ENCODE measurements at places on chromosomes 1 and 21. TPM values are rescaled to one million over a fixed set of nuclear protein-coding genes. Genes with fewer than 3 reads are reported as not detected.
A peak's percentile ranks its signal among the peaks of the same experiment; 100 is the strongest.

- DNase-seq = no peak
These were observed 127.9 kb downstream of the PIK3R3 start for GRCh38 chr1:46004492-46004891.

DNA sequence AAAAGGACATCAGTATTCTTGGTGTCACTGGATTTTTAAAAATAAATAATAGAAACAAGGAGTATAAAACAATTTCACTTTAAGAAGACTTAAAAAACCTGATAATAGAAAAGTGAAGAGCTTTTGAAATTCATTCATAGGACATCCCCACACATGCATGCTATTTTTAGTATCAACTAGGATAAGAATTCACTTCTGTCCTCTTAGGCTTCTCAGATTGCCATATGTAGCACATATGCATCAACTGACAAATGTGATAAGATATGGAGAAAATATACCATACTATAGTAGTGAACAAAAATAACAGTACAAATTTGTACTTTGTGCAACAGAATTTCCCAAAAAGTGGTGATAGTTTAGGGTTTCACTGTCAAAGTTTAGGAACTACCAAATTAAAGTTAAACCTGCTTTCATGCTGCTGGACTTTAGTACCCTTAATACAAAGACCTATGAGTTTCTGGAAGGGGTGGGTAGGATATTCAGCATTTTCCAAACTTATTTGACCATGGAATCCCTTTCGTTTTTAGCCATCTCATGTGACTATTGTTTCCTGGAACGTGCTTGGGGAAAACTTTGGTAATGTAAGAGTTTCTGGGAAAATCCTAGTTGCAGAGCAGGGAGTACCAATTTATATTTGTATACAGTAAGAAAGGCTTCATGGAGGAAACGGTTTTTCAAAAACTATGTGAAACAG is 19.8 kb downstream of the RPRD2 start:
- no peak for DNase-seq

- peak; percentile 47 for DNase-seq
These were observed at the start of gene ITLN2 for GRCh38 chr1:160954158-160955104. ITLN2 (minus strand) TSS chr1:160954809; CDS start chr1:160954741, 68 bp downstream.

- no peak for DNase-seq
These were observed 7.1 kb downstream of the PTGFRN start for GRCh38 chr1:116916533-116917445.

Gene OPRD1
- not detected for total RNA-seq

DNA sequence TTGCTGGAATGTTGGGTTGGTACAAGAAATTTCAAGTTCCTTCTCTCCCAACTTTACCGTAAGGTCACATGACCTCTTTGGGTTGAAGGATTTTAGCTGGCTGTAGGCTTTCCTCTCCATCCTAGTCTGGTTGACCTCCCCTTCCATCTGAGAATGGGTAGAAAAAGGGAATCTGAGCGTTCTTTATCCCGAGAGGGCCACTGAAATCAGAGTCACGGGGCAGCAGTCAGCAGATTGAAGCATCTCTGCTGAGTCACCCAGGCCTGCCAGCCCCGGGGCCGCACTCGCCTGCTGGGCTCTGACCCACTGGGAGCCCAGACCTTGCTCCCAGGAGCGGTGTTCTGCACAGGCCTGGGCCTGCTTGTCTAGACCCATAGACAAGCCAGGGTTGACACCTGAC is 31.0 kb downstream of the TMCC2 start:
- DNase-seq = peak; percentile 35

Gene SIK1
- 23.2 TPM for total RNA-seq

DNA sequence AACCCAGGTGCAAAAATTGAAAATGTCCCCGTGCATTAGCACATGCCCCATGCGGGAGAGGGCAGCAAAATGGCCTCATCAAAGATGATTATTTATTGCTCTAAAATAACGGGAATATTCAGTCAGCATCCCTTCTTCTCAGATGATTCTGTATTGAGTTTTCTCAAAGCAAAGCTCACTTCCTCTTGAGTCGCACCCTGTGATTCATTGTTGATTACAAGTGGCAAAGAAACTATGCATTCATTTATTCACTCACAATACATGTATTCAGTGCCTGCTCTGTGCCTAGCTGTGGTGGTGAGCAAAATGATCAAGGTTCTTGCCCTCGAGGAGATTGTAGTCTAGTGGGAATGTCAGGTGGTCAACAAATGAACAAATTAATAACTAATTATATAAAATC is 226.0 kb upstream of the KAZN start:
- DNase-seq = no peak

DNA sequence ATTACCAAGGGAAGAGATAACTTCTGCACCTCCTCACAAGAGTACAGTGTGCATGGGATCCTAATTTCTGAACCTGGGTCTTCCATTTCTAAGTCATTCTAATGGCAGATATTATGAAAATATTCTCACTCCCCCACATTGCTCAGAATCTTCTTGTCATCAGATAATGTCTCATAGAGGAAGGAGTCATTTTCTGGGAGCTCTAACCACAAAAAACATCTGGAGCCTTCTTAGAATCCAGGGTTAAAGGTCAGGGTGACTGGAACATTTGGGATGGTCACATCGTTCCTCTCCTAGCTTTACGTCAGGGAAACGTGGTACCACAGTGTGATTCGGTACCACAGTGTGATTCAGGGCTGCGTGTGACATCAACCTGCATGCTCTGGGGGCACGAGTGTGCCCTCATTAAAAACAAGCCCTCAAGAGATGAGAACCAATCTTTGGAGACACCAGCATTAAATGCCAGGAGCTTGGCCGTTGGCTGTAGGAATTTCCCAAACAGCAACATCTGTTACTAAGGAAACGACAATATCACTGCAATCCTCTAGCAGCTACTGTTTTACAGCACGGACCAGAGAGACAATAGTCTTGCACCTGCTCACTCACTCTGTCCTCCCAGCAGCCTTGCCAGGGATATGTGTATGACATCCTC is 179.1 kb downstream of the PSMG1 start:
- DNase-seq = no peak

DNA sequence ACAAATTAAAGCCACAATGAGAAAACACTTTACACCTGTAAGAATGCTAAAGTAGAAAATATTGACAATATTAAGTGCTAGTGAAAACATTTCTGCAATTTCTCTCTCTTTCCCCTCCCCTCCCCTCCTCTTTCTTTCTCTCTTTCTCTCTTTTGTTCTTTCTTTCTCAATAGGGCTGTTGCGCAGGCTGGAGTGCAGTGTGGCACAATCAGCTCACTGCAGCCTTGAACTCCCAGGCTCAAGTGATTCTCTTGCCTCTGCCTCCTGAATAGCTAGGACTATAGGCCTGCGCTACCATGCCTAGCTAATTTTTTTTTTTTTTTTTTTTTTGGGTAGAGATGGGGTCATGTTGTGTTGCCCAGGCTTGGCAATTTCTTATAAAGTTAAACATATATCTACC is 5.9 kb upstream of the SHISAL2A start:
- DNase-seq = no peak

DNA sequence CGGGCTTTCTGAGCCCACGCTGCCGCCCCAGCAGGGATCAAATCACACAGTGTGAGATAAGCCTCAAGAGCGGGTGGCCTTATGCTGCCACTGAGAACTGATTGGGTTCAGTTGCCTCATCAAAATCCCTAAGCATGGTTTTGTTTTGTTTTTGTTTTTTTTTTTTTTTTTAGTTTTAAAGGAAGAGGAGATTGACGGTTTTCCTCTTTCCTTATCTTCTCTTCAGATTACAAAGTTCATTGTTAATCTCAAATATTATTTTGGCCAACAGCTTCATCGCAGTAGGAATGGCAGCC is 651 bp downstream of the COA6 start:
- DNase-seq = no peak

DNA sequence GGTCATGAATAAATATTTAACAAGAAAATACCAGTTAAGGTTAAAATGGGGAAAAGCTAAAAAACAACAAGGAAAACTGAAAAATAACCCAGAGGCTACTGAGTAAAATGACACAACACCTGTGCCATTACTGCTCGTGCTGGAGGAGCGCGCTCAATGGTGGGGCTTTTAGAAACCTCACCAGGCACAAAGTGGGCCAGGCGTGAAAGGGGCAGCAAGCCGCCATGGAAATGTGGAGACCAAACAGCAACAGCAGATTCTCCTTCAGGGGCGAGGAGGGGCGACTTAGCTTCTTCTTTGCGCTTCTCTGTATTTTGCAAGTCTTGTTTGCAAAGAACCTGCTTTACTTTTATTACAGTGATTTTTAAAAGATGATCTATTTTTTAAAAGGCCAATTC is 18.9 kb upstream of the SPATC1L start:
- DNase-seq = no peak

GRCh38 chr1:18352636-18353265 is 128.0 kb upstream of the KLHDC7A start:
- no peak for DNase-seq

- no peak for DNase-seq
These were observed 1.2 kb upstream of the FAM43B start for GRCh38 chr1:20551161-20551560.

- DNase-seq = no peak
These were observed 48.4 kb downstream of the LTN1 start for GRCh38 chr21:28944296-28944695.

GRCh38 chr1:155017946-155018316 is 15.3 kb downstream of the ZBTB7B start:
- no peak for DNase-seq

Gene TSPEAR
- not detected for total RNA-seq

Gene PERM1
- total RNA-seq = not detected

GRCh38 chr1:169443923-169444322 is 16.6 kb upstream of the CCDC181 start:
- no peak for DNase-seq

GRCh38 chr1:148290881-148291280 is 138.8 kb upstream of the NBPF11 start:
- no peak for DNase-seq

Gene ZSWIM5
- 2.9 TPM for total RNA-seq

GRCh38 chr21:34126269-34126668 is 52.9 kb downstream of the MRPS6 start:
- no peak for DNase-seq

DNA sequence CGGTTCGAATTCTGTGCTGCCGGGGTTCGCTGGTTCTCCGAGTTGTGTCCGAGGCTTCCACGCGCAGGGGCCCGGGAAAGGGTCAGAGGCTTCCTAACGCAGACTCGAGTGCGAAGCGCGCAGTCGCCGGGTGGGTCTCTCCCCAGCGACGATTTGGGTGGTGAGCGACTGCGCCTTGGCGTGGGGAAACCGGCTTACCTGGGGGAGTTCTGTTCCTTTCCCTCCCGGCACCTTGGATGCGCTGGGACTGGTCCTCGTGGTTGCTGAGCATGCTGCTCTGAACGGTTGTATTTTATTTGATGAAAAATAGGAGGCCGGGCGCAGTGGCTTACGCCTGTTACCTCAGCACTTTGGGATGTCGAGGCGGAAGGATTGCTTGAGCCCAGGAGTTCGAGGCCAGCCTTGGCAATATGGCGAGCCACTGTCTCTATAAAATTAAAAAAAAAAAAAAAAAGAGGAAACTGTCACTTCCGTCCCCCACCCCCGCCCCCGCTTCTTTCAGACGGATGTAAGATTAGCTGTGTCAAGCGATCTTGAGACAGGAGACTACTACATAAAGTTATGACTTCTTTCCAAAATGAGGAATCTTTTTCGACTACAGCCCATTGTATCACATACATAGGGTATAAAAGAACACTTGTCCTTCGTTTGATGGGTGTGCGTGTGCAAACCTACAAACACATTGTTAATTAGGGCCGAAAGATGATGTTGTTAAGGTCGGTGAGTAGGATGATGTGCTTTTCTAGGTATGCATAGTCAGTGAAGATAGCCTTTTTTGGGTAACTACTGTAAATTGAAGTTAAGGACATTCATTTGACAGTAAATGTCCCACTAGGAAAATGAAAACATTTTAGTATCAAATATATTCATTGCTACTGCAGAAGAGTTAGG is at the start of gene CCDC18:
TSS of gene CCDC18 (plus strand) at position 2 of the 891 bp plus-strand sequence. CDS start 2,638 bp downstream, outside the sequence.
- no peak for DNase-seq

DNA sequence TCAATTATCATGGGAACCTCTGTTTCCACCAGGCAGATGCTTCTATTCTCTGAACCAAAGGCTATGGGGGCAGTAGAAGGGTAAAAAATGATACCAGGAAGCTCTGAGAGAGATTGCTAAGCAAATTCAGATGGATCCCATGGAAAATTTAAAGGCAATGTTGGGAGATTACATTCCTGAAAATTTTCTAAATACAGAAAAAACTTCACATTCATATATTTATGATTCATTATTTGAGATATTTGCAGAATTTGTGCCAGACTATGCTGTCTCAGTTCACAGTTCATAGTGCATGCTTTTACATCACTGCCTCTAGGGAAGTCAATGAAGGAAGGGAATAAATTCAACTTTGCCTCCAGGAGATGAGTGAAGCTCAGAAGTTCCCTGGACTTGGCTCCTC is 57.5 kb downstream of the KCNT2 start:
- DNase-seq = no peak

DNA sequence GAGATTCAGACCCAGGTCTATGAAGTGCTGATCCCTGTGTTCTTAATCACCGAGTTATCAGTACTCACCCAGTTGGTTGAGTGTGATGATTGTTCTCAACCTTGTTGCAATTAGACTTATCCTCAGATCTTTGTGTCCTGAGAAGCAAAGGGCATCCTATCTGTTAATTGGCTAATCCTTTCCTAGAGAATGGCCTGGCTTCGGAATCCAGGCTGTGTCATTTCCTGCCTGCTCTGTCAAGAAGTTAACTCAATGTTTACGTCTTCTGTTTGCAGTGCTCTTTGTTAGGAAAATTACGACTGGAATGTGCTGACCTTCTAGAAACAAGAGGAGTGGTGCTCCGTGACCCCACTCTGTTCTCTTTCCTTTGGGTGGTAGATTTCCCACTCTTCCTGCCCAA is 14.7 kb downstream of the GAS5 start:
- DNase-seq = no peak

GRCh38 chr1:116878804-116879477 is 30.8 kb upstream of the PTGFRN start:
- DNase-seq = no peak

Gene ALX3
- total RNA-seq = not detected

DNA sequence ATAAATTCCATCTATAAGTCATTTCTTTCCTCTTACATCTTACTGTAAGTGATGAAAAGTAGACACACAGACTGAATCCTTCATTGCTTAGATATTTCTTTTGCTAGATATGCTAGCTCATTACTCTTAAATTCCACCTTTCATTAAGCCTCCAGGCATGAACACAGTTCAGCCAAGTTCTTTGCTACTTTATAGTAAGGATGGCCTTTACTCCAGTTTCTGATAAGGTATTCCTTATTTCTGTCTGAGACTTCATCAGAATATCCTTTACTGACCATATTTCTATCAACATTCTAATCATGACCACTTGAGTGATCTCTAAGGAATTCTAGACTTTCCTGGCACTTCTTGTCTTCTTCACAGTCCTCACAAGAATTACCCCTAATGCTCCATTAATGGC is 191.7 kb upstream of the KCTD3 start:
- no peak for DNase-seq

Gene GREM2
- 44.0 TPM for total RNA-seq
